ENCODE measurements at places on chromosomes 1 and 21. TPM values are rescaled to one million over a fixed set of nuclear protein-coding genes. Genes with fewer than 3 reads are reported as not detected.

Gene RHCE
- polyA plus RNA-seq: not detected

Gene IKBKE
- polyA plus RNA-seq: 7.2 TPM

Gene USH2A
- polyA plus RNA-seq: under 0.01 TPM

GRCh38 chr1:150563340-150564038 lies 14.3 kb downstream of the ADAMTSL4 start:
- DNase-seq: peak; percentile 81

DNA sequence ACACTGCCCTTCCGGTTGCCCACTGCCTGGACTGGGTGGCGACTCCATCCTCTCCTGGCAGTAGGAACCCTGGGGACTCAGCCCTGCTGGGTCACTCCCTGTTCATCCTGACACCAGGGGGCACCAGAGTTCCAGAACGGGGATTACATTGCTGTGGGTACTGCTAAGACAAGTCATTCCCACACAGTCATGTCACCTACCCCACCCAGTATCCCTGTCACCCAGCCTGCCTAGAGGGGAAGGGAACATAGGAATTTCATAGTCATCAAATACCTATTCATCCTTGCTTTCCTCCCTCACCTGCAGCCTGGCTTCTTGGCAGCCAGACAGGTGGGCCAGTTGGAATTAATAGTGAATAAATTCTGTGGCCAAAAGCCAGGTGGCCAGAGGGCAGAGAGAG lies 9.8 kb upstream of the SFN start:
- peak; percentile 90 for DNase-seq

GRCh38 chr1:26474818-26475217 lies 2.6 kb downstream of the HMGN2 start:
- DNase-seq: peak; percentile 9

GRCh38 chr1:233294913-233295236 lies 650 bp downstream of the PCNX2 start:
- no peak for DNase-seq

- no peak for DNase-seq
These were observed 6.7 kb upstream of the MPC2 start for GRCh38 chr1:167943541-167943940.

GRCh38 chr1:206583707-206584648 lies 28.3 kb downstream of the EIF2D start:
- DNase-seq: peak; percentile 79

Gene CHI3L2
- 11.0 TPM for polyA plus RNA-seq

Gene NHLH1
- polyA plus RNA-seq: not detected

- no peak for DNase-seq
These were observed 860.4 kb downstream of the PLA2G4A start for GRCh38 chr1:187689129-187689528.

Gene RIMS3
- 13.7 TPM for polyA plus RNA-seq

DNA sequence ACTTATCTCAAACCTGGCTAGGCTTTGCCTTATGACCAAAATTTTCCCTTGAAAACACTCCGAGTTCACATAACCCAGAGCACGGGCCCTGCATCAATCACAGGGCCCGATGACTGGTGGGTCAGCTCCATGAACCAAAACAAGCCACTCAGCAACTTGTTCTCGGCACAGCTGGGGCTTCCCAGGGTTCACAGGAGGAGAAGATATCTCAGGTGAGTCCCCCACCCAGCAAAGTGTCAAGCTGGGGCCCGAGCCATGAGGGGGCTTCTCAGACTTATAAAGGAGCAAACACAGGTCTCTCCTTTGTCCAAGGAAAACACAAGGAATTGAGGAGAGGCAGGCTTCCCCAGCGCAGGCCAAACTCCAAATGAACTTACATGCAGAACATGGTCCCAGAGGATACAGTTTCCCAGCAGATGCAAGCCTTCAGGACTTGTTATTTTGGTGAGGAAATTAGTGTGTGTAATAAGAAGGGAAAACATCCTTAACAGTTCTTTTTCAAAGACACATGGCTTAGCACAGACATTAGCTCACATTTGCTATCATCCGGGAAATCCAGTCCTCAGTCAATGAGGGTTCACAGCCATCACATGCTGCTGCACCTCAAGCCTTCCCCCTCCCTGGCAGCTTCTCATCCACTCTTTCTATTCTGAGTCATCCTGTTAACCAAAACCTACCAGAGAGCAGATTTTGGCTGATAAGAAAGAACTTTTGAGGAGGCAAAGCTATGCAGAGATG lies 98.1 kb upstream of the NFIA start:
- peak; percentile 91 for DNase-seq

Gene AXDND1
- polyA plus RNA-seq: 19.2 TPM

GRCh38 chr1:215032911-215033526 lies 49.5 kb upstream of the KCNK2 start:
- no peak for DNase-seq

GRCh38 chr1:89781494-89782126 lies 39.2 kb upstream of the LRRC8D start:
- DNase-seq: no peak

GRCh38 chr1:107662971-107663370 lies 302.0 kb downstream of the VAV3 start:
- no peak for DNase-seq

DNA sequence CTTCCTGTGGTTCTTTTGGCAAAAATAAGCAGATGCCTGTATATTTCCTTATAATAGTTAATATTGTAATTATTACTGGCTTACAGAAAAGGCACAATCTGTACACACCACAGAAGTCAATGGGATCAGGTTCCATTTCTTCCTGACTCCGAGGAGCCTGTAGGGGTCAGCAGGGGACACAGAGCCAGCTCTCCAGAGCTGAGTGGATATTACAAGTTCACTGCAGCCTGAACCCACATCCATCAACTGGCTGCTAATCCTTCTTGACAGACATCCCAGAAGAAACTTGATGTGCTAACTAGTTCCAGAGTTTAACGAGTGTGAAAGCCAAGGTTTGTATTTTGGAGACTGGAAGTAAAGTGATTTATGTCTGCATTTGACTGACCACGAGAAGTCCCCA lies 203.8 kb downstream of the LMX1A start:
- no peak for DNase-seq

Gene EFHD2
- polyA plus RNA-seq: 181 TPM

- DNase-seq: no peak
These were observed 701 bp upstream of the B3GALT2 start for GRCh38 chr1:193187114-193187513.

Gene OR2T11
- polyA plus RNA-seq: not detected

Gene CTSS
- polyA plus RNA-seq: 264 TPM

GRCh38 chr1:26373281-26373680 lies 731 bp upstream of the ZNF683 start:
- no peak for DNase-seq

DNA sequence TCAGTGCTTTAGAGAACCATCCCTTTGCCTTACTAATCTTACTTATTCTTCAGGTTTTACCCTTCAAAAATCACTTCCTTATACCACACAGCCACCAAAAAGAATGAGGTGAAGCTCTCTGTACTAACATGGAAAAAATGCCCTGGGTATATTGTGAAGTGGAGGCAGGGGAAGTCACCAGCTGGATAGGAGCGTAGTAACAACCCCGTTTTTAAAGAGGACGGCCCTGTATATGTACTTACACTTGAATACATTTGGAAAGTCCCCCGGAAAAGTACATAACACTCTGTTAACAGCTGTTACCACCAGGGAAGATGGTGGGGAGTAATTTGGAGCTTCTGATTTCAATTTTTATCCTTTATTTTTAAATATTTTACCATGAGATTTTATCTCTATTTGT lies 28.2 kb upstream of the KHDRBS1 start:
- no peak for DNase-seq

Gene HES2
- 27.0 TPM for polyA plus RNA-seq

DNA sequence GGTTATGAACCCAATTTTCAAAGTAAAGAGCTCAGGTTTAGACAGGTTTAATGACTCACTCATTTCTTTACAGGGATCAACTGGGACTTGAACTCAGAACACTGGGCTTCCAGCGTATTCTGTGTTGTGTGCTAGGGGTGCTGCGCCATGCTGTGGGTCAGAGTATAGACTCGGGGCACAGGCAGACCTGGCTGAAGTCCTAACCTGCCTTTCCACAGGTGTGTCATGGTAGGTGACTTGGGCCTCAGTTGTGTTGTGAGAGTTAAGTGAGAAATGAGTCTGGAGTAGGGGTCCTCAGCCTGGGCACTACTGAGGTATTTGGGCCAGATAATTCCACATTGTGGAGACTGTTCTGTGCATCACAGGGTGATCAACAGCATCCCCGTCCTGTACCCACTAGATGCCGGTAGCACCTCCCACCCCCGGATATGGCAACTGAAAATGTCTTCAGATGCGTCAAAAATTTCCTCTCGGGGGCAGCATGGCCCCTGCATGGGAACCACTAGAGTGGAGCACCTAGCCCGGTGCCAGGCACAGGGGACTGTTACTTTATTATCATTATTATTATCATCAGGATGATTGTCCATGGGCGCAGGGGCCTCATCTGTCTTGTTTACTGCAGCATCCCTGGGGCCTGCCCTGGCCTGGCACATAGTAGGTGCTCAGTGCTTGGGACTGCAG lies 575.5 kb downstream of the PTPRU start:
- no peak for DNase-seq

- DNase-seq: no peak
These were observed 1.3 kb downstream of the GPR157 start for GRCh38 chr1:9127395-9128165.

DNA sequence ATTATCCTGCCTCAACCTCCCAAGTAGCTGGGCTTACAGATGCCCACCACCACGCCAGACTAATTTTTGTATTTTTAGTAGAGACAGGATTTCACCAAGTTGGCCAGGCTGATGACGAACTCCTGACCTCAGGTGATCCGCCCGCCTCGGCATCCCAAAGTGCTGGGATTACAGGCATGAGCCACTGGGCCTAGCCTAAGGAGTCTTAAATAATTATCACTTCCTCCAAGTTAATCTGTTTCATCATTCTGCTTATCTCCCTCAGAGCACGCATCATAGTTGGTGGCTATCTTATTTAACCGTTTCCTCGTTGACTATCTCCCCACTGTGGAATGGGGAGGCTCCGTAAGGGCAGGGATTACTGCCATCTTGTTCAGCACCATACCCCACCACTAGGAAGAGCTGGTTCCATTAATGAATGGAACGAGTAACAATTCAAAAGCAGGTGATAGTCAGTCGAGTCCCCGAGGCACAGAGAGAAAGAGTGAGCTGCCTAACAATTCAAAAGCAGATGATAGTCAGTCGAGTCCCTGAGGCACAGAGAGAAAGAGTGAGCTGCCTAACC lies 52.7 kb downstream of the GLUL start:
- no peak for DNase-seq

GRCh38 chr21:41170442-41170841 lies 2.5 kb downstream of the BACE2 start:
- no peak for DNase-seq

Gene RNU1-2
- polyA plus RNA-seq: not detected

- DNase-seq: no peak
These were observed 12.4 kb upstream of the CREG1 start for GRCh38 chr1:167565922-167566321.

Gene GPR3
- not detected for polyA plus RNA-seq

GRCh38 chr1:248913933-248914332 lies 7.9 kb downstream of the PGBD2 start:
- DNase-seq: no peak

- no peak for DNase-seq
These were observed 55.9 kb downstream of the HNRNPR start for GRCh38 chr1:23288201-23288600.

GRCh38 chr1:240338837-240339236 lies 247.2 kb downstream of the FMN2 start:
- DNase-seq: no peak

GRCh38 chr1:91753878-91754277 lies 132.1 kb downstream of the TGFBR3 start:
- no peak for DNase-seq

DNA sequence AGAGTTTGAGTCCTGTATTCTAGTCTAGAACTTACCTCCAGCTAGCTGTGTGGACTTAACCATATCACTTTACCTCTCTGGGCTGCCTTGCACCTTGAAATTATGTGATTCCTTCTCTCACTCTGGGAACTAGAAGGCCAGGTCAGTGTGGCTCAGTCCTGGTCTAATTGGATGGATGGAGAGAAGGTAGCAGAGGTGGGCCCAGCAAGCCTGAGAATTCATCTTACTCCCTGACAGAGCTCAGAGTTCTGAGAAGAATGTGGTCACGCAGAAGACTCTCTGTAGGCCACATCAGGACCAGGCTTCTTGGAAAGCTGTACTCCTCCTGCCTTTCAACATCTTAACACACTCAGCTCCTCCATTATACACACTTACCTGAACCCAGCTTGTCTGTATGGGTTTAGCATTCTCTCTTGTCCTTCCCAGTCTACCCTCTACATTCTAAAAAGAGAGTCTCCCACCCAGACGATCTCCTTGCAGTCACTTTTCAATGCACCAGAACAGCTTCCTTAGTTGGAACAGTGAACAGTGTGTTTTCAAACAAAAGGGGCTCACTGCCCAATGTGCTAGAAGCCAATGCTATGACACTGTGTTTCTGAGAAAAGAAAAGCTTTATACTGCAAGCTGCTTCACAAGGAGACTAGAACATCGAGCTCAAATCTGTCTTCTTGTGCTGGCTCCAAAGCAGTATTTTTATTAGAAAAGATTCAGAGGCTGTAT lies 60.5 kb downstream of the CAPN9 start:
- no peak for DNase-seq

DNA sequence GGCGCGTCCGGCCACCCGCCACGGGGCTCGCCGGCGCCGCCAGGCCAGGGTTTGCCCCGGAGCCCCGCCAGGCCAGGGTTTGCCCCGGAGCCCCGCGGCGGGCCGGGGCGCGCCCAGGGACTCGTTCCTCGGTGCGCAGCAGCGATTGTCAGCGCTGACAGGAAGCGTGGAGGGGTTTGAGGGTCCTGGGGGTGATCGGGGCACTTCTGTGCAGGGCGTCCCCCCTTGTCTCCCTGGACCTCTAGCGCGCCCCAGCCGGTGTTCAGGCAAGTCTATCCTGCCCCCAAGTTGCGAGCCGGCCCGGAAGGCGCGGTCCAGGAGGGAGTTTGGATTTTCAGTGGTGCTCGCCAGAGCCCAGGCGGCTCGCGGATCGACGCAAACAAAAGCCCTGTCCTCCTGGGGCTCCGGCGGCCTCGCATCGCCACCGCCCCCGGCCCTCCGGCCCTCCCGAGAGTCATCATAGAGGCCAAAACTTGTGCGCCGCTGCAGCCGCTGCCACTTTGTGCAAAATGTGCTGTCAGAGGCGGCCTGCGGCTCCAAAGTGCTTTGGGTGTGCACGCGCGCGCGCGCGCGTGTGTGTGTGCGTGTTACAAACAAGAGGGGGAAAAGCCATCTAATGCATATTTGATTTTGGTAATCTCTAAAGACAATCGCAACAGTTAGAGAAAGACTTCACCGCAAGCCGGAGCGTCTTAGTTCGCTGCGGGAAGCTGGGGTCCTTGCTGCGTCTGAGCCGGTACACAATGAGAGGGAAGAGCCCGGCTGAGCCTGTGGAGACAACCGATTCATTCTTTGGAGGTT lies 1.0 kb downstream of the ROR1 start:
- peak; percentile 83 for DNase-seq

Measured in sigmoid colon (tissue), 7 donors.